Ureter (tissue), 1 donor: ENCODE measurements at places on chromosomes 5 and 9. TPM values are rescaled to one million over a fixed set of nuclear protein-coding genes. Genes with fewer than 3 reads are reported as not detected.

DNA sequence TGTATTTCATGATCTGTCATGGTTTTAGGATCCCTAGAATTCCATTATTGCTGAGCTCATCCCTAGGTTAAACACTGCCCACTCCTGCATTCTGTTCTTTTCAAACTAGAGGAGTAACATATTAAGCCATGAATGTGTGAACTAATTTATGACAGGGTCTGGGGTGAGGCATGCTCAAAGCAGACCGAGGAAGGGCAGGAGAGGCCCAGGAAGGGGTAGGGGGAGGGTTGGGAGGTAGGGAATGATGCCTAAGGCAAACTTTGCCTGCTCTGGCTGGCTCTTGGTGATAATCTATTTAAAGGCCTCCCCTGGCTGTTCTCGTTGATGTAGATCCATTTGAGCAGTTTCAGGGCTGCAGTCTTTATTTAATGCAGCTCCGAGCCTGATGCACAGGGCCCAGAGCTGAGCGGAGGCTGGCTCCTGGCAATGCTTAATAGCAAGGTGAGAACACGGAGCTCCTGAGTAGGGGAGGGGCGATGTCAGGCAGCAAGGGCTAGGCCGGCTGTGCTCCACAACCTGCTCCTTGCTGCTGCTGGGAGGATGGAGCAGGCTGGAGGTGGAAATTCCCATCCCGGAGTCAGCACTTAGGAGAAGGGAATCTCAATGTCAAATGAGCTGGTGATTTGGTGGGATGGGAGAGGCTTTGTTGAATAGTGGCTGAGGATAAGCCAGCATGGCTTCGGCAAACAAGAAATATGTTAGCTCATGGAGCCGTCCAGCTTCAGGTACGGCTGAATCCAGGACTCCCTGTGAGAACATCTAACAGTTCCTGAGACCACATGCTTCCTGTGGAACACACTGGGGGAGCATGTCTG is 73.2 kb upstream of the UNC5A start:
- no peak for DNase-seq

PCDHB15 gene
- total RNA-seq, result 4.3 TPM

- DNase-seq, result no peak
Measured at GRCh38 chr5:108315829-108316228, 66.1 kb downstream of the FBXL17 start.

DNA sequence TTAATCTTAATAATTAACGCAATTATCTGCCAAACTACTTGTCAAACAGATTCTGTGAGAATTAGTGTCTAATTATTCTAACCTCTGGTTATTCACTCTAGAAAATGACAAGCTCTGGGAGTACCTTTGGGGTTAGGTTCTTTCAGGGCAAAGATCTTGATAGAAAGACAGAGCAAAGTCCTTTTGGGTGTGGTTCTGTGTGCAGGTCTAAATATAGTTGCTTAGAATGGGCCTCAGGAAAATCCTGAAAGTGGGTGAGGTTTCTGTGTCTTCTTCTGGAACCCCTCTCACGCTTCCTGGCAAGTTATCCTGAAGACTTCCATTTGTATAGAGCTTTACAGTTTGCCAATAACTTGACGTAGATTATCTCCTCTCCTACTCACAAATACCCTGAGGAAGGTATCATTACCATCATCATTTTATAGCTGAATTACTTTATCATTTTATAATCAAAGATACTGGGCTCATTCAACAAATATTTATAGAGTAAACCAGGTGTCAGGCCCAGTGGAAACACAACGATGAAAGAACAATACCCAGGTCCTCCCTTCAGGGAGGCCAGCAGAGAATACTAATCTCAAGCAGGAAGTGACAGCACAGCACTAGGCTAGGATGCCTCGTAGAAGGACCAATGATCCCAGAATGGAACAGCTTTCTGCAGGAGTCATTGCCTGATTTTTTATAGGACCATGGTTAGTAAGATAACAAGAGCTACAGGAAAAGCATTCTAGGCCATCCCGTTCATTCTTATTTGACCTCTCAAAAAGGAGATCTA is 27.6 kb upstream of the LHFPL2 start:
- no peak for DNase-seq

GRCh38 chr5:136132087-136132486 is 558 bp upstream of the SMAD5 start:
- no peak for DNase-seq

DNA sequence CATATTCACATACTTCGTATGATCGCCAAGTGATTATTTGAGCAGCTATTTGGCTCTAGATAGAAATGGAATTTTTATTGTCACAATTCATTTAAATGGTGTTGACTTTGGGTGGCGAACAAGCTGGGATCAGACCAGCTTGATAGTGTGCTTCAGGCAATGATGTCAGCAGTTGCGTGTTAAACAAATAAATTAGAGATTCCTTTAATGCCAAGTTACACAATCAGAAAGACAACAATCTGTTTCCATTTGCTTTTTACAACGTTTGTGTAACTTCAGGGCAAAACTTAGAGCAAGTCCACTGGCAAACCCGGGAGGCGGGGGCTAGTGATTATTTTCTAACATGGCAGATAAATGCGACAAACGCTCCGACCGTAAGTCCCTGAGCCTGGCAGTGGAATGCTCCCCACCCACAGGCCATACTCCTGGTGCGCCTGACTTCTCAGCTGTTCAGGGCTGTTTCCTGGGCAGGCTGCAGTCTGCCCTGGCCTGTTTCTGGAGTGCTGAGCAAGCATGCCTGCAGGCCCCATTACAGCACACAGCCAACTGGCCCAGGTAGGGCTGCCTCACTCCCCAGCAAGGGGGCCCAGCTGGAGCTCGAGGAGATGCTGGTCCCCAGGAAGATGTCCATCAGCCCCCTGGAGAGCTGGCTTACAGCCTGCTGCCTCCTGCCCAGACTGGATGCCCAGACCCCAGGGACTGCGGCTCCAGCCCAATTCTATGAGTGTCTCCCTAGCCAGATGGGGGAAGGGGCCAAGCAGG is 88.7 kb downstream of the BASP1 start:
- DNase-seq, result peak; percentile 84

DNA sequence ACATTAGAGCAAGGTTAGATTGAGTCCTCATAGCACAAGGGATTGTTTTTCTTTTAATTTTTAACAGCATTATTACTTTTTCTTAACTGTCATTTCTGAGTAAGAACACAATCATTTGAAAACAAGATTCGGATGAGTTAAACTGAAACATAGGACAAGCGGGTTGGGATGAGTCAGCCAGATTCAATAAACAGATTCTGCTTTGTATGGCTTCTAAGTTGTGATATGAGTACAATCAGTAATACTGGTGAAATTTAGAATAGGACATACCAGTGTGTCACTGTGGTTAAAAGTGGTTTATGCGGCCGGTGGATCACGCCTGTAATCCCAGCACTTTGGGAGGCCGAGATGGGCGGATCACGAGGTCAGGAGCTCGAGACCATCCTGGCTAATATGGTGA is 364.3 kb upstream of the CDH10 start:
- no peak for DNase-seq

GRCh38 chr5:153780876-153781705 is 257.6 kb downstream of the FAM114A2 start:
- DNase-seq, result no peak

- no peak for DNase-seq
Measured at GRCh38 chr9:120030847-120031246, 549.1 kb downstream of the CDK5RAP2 start.

EDIL3 gene
- total RNA-seq, result 6.8 TPM

GRCh38 chr5:147455822-147456450 is 53.9 kb downstream of the DPYSL3 start:
- DNase-seq, result no peak

ABO gene
- 25.4 TPM for total RNA-seq

- no peak for DNase-seq
Measured at GRCh38 chr5:77957931-77958521, 181.9 kb upstream of the TBCA start.

FBXL7 gene
- 12.3 TPM for total RNA-seq

PCDHGA12 gene
- 5.0 TPM for total RNA-seq

GRCh38 chr5:174323878-174324281 is 278.4 kb downstream of the NSG2 start:
- DNase-seq, result no peak

CDX1 gene
- not detected for total RNA-seq

DNA sequence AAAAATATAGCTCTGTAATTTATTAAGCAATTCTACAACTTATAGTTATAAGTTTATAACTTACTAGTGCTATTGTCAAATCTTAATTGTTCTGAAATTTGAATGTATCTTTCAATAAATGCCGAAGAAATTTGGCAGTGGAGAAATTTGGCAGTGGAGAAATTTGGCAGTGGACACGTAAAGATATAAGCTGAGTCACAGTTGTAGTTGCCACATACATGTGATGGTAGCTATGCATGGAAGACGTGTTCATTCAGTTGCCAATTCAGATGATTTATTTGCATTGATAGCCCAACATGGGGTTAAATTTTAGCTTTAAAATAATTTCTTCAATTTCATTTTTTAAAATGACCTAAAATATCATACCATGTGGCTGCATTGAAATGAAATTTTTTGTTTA is 127.8 kb upstream of the NR4A3 start:
- no peak for DNase-seq

ENTREP1 gene
- 14.6 TPM for total RNA-seq

GRCh38 chr5:83015676-83016075 is 61.5 kb downstream of the TMEM167A start:
- no peak for DNase-seq

SPOCK1 gene
- 15.6 TPM for total RNA-seq

- DNase-seq, result no peak
Measured at GRCh38 chr9:105295986-105296385, 51.5 kb downstream of the SLC44A1 start.

DNA sequence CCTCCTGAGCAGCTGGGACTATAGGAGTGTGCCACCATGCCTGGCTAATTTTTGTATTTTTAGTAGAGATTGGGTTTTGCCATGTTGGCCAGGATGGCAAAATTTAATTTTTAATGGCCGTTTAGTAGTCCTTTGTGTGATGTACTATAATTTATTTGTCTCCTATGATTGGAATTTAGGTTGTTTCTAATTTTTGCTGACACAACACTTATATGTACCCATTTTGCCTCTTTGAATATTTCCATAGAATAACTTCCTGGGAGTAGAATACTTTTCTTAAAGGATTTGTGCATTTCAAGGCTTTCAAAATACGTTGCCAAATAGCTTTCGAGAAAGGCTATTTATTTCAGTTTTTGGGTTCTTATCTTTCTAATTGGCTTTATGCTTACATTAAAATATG is 22.8 kb downstream of the NDFIP1 start:
- no peak for DNase-seq

DNA sequence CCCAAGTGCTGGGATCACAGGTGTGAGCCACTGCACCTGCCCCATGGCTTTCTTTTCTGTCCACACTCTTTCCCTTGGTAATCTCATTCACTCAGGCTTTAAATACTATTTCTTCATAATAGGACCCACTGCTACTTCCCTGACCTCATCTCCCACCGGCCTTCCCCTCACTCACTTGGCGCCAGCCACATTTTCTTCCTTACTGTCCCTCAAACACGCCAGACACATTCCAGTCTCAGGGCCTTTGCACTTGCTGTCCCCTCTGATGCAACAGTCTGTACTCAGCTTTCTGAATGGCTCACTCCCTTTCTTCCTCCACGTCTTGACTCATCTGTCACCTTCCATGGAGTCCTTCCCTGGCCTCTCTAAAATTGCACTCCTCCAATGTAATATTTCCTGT is 111.1 kb upstream of the MVB12B start:
- no peak for DNase-seq

C7 gene
- total RNA-seq, result 209 TPM

HNRNPH1 gene
- total RNA-seq, result 787 TPM

GRCh38 chr5:6333182-6333905 is 45.0 kb downstream of the MED10 start:
- DNase-seq, result no peak

DNA sequence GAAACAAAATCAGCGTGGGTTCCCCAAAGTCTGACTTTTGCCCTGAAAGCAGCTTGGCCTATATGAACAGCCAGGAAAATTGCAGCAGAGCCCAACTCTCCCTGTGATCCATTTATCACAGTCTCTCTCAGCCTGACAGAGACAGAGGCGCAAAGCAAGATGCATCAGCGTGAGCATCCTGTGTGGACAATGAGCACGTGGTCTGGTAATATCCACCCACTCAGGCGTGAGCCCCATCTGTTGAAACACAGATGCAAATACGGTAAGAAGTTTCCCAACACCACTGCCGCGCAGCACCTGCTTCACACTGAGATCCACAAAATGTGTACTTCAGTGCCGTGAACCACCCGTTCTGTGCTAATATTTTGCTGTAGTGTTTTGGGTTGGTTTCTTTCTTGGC is 114.6 kb downstream of the MRPL36 start:
- DNase-seq, result peak; percentile 31
